Mononuclear cell (primary cell): ENCODE measurements at places on chromosomes 1 and 21. TPM values are rescaled to one million over a fixed set of nuclear protein-coding genes. Genes with fewer than 3 reads are reported as not detected.

Gene SPRR1A
- not detected for total RNA-seq

Gene ZBTB17
- 40.0 TPM for total RNA-seq

Gene PADI2
- 9.1 TPM for total RNA-seq

Gene S1PR1
- total RNA-seq: 247 TPM

Gene ZNF697
- total RNA-seq: 4.1 TPM

Gene ARMH1
- total RNA-seq: 30.0 TPM

Gene GPATCH3
- total RNA-seq: 11.8 TPM

Gene SH3D21
- 1.5 TPM for total RNA-seq

Gene OR2T4
- total RNA-seq: not detected

Gene TAS1R1
- 0.10 TPM for total RNA-seq

Gene C1orf94
- total RNA-seq: not detected

Gene ANGPTL3
- total RNA-seq: not detected
